Liver (tissue), 10 donors: ENCODE measurements at places on chromosomes 12 and 14.
A peak's percentile ranks its signal among the peaks of the same experiment; 100 is the strongest.

GRCh38 chr14:99426813-99427346, 53.8 kb downstream of the SETD3 start:
- peak; percentile 50 for DNase-seq

GRCh38 chr14:74488786-74489397, 4.2 kb downstream of the NPC2 start:
- DNase-seq: no peak

DNA sequence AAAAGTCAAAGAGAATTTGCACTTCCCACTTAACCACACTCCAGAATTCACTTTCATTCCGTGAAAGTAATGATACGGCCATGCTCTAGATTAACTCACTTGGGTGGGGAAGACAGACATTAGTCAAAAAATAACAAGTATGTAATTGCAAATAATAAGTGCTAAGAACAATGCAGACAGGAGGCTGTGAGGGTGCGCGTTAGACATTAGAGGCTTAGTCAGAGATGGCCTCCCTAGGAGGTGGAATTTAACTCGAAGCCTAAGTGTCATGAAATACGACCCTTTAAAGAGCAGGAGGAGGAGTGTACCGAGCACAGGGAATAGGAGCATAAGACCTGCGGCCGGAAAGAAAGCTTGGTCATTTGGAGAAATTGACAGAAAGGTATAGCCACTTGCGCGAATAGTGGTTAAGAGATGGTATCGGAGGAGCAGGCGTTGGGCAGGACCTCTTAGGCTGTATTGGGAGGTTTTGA, 628 bp downstream of the SNRPF start:
- DNase-seq: no peak

DNA sequence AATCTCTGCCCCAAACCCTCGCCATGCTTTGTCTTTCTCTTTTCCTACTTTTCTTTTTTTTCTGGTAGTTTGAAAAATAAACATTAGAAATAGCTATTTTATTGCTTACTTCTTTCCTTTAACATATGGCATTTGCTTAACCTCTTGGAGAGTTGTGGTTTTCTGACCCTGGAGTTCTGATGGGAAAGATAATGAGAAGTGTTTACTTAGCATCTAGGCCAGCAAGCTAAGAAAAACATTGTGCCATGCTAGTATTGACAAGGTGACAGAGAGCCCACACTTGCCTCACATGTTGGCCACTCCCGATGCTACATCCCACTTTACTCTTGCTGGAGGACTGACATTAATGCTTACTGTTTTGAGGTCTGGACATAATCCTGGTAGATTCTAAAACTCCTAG, 886.2 kb downstream of the DIO2 start:
- no peak for DNase-seq

DNA sequence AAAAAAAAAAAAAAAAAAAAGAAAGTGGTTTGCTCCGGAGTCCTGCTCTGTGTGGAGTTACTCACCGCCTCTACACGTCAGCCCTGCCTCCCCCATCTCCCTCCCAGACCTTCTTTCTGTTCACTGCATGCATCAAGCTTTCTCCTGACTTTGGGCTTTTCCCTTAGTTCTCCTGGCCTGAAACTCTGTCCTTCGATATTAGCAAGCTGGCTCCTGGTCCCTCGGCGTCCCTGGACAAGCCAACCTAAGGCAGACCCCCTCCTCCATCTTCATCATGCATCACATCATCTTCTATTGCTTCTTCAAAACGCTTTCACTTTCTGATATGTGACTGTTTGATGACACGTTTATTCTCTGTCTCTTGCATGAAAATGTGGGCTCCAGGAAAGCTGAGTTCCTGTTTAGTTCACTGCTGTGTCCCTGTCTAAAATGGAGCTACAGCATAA, 40.6 kb downstream of the SLC15A4 start:
- no peak for DNase-seq

- no peak for DNase-seq
Observed at GRCh38 chr12:6935371-6936193, 7.8 kb downstream of the ATN1 start.
